SJSA1 (cell line): ENCODE measurements at places on chromosomes 3 and 15. TPM values are rescaled to one million over a fixed set of nuclear protein-coding genes. Genes with fewer than 3 reads are reported as not detected.

DNA sequence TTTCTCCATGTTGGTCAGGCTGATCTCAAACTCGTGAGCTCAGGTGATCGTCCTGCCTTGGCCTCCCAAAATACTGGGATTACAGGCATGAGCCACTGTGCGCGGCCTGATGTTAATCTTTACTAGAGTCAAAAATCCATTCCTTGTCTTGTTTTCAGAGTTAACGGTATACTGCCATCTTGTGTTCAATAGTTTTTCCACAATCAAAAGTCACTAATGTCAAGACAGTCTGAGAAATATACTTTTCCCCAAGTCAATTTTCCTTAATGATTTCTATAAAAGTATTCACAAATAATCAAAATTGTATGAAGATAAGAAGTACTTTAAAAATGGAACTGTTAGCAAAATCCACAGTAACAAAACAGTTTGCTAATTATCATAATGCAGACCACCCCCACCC is 8.5 kb downstream of the CRBN start:
- DNase-seq = no peak

DNA sequence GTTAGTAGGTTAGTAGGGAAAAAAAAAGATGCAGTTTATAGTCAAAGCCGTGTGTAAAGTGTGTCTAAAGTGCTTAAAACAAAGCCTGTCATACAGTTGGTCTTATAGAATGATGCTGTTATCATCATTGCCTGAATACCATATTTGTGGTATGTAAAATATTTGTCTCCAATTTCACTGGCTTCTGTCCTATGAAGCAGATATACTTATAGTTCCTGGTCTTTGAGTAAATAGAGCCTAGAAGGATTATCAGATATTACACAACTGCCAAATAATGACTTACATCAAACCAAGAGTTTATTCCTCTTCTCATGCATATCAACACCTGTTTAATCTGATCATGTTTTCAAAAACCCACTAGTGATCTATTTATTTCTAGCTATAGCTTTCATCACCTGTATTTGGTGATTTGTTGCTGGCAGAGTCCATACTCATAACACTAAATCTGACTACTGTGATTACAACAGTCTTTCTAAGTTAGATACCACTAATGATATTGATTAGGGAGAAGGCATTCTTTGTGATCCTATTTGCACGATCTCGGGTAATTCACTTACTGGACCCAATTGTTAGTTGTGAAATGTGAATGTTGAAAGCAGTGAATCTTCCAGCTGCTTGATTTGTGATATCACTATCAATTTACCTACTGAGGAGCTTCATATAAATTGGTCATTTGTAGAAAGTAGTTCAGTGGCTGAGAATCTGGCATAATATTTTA is 413.7 kb downstream of the LPP start:
- DNase-seq = no peak

- DNase-seq = no peak
Measured at GRCh38 chr15:89785774-89786140, 9.6 kb downstream of the MESP2 start.

DNA sequence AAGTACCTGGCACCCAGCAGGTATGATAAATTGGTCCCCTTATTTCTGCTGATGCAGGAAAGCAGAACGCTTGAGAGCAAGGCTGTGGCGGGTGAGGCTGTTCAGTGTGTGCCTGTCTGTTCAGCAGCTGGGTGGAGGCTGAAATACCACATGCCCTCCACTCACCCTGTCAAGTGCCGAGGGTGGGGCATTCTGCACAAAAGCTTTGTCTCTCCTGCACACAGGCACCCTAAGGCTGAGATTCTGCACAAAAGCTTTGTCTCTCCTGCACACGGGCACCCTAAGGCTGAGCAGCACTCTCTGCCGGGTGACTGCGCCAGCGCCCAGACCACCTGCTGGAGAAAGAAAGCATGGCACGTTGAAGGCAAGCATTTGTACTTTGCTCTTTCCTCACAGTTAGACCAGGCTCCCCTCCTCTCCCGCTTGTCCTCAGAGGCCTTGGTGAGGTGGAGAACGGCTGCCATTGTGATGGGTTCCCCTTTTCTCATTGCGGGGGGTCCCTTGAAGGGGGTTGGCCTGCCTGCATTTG is 97.5 kb downstream of the BDH1 start:
- DNase-seq = no peak

HRH1 gene
- total RNA-seq = 15.9 and 21.9 TPM in 2 replicates

CYP1A2 gene
- not detected in 2 replicates for total RNA-seq

XYLB gene
- total RNA-seq = 0.66 and 3.0 TPM in 2 replicates

DNA sequence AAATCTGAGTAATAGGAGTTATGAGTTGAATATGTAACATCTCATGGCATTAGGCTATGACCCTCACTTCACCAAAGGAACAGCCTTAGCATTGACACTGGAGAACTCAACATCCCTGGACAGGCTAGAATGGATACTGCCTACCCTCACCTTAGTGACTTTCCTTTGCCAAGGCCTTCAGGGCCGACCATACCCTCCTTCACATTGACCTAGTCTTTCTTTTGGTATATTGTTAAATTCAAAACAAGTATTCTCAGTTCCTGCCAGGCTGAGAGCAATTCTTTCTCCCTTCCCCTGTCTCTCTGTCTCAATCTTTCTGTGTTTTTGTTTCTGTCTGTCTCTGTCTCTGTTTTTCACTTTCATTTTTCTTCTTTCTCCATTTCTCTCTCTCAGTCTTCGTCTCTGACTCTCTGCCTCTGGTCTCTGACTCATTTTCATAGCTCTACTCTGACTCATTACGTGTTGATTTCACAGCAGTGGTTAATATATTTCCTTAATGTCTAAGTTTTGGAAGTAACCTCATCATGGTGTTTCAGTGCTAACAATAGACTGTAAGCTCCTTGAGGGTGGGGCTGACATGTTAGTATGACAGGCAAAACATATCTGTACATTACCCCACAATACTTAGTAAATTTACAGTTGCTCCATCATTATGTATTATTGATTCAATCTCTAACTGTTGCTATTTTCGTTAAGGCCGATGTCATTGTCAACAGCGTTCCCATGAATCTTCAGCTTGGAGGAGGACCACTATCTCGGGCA is 32.5 kb downstream of the PARP15 start:
- DNase-seq = peak; percentile 75

GRCh38 chr3:138328341-138328740 is 1.3 kb downstream of the NME9 start:
- DNase-seq = no peak

SLC12A1 gene
- total RNA-seq = not detected in 2 replicates

CAPN3 gene
- 0.11 TPM in 1 of 2 replicates, not detected in the other for total RNA-seq

BUB1B gene
- total RNA-seq = 74.1 and 91.0 TPM in 2 replicates

COL8A1 gene
- total RNA-seq = 42.2 and 54.8 TPM in 2 replicates

DNA sequence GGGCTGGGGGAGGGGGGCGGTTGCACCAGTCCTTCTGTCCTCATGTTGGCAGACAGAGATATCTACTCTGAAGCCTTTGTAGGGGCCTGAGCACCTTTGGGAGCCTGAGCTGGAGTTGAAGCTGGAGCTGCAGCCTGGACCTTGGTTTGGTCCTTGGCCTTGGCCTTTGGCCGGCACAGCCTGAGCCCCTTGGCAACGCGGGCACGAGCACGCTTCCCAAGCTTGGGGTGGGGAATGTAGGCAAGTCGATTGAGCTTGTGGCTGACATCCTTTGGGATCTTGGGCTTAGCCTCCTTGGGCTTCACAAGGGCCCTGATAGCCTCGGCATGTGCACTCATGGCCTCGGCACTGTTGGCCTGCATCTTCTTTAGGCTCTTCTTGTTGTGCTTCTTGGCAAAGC is 8.1 kb upstream of the ST6GAL1 start:
- no peak for DNase-seq

OR5K2 gene
- total RNA-seq = not detected in 2 replicates

DNA sequence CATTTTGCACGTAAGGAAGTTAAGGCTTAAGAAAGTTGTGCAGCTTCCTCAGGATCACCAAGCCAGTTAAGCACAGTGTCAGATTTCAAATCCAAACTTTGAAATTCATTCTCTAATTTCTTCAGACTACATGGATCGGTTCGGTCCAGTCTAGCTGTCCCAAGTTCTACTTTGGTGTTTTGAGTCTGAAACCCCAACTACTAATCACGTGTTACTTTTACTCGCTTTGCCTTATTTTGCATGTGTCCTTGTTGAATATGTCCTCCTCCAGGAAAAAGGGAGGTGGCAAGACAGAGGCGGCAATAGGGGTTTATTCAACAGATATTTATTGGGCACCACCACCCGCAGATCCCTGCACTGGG is 522 bp upstream of the GXYLT2 start:
- no peak for DNase-seq

GRCh38 chr3:173785004-173785403 is 387.5 kb downstream of the NLGN1 start:
- DNase-seq = no peak

ADAMTS9 gene
- total RNA-seq = 4.0 and 5.6 TPM in 2 replicates

DNA sequence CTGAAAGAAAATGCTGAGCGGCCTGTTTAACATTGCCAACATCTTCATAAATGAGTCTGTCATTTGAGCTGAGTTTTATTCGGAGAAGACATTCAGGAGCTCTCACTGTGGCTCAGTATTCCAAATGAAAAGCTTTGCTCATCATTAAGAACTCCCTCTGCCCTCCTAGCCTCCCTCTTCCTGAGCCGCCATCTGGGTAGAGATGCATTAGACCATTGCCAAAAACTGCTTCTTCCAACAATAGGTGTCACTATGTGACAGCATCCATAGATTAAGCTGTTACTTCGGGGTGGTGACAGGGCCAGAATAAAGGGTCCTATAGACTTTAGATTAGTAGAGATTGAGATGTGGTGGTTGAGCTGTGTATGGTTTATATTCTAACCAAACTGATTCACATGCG is 501.4 kb upstream of the NR2F2 start:
- no peak for DNase-seq

DNA sequence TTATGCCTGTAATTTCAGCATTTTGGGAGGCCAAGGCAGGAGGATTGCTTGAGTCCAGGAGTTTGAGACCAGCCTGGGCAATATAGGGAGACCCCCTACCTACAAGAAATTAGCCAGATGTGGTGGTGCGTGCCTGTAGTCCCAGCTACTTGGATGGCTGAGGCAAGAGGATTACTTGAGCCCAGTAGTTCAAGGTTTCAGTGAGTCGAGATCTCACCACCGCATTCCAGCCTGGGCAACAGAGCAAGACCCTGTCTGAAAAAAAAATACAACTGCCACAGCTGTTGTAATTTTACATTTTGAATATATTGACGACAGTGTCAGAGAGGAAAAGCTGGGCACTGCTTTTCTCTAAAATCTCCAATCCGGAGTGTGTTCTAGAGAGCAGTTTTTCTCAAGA is 21.2 kb downstream of the TATDN2 start:
- no peak for DNase-seq

- DNase-seq = no peak
Measured at GRCh38 chr3:186985661-186986364, 55.5 kb downstream of the ST6GAL1 start.

ERC2 gene
- total RNA-seq = 0.13 and 0.81 TPM in 2 replicates

DNA sequence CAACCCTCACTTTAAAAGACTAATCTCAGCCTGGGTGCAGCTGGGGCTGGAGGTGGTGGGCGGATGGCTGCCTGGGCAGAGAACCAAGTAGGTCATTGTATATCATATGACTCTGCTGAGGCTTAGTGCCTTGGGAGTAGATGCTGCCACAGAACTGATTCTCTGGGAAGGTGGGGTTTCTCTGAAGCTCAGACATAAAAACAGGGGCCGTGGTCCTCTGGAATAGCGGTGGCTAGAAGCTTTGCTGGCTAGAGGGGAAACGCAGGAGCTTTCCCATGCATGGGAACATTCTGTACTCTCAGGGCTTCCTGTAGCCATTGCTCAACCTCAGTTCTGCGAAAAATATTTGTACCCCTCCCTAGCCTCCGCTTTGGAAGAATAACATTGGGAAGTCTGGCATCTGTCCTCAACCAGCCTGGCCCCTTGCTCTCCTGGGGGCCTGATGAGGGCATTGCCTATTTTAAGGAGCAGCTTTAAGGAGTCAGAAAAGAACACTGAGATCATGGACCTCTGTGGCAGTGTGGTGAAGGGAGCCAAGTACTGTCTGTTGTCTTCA is 14.7 kb downstream of the TIMP4 start:
- no peak for DNase-seq

SOX14 gene
- total RNA-seq = not detected in 2 replicates

DNA sequence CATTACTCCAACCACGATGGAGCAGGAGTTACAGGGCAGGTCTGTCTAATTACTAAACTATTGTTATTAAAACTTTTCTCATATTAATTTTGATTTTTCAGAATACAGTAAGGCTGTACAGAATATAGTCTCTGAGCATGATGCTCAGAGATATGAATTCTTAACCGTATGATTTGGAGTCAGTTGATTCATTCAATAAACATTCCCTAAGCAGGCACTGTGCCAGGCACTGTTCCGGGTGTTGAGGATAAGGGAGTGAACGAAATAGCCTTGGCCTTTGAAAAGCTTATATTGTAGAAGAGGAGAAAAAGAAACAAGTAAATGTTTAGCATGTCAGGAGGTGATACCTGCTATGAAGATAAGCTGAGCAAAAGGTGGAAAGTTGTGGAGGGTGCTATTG is 187.3 kb downstream of the KCNAB1 start:
- DNase-seq = peak; percentile 21

- DNase-seq = no peak
Measured at GRCh38 chr3:38148311-38148882, 9.9 kb downstream of the MYD88 start.

DNA sequence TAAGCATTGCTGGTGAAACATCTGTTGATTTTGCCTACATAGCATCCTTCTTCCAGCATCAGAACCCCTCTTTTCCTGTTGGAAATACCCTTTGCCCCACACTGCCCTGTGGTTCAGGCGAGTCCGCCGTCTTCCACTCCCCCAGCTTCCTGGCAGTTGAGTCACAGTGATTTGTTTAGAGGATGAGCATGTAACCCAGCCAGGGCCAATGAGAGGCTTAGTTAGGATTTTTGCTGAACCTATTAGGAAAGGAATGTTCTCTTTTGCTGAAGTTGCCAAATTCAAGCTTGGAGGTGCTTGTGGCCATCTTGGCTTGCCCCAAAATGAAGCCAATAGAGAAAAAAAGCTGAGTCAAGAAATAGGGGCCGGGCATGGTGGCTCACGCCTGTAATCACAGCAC is 19.0 kb upstream of the MEX3B start:
- DNase-seq = no peak

- no peak for DNase-seq
Measured at GRCh38 chr15:39198044-39199000, 382.6 kb upstream of the THBS1 start.

GRCh38 chr3:113615976-113616375 is 80.5 kb downstream of the USF3 start:
- no peak for DNase-seq

SLC22A13 gene
- total RNA-seq = not detected in 2 replicates

GRCh38 chr3:61111825-61112224 is 139.4 kb downstream of the FHIT start:
- DNase-seq = no peak

GRCh38 chr3:101817992-101818391 is 31.3 kb upstream of the NFKBIZ start:
- DNase-seq = no peak

- no peak for DNase-seq
Measured at GRCh38 chr3:106172780-106173179, 304.0 kb upstream of the CBLB start.

DNA sequence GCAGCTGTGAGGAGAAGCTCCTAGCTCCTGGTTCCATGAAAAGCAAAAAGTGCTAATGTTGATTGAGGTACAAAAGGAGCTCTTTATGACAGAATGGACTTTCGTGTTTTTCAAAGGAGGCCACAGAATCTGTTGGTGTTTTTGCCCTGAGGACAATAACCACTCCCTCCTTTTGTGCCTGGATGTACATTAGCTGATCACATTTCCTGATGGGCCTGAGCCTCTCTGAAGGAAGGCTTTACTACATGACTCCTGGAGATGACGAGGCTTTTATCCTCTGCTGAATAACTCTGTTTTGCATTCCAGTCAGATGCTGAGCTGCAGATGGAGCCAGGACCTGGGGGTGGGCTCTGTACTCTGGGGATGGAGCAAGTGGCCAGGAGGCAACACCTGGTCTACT is 301.9 kb downstream of the CACNA2D3 start:
- no peak for DNase-seq
